Activated CD4-positive, alpha-beta T cell treated with anti-CD3 and anti-CD28 coated beads for 4 hours (primary cell): ENCODE measurements at places on chromosomes 4 and X.

- DNase-seq: peak; percentile 12
Measured at GRCh38 chrX:9456250-9457074, 8.4 kb upstream of the TBL1X start.

DNA sequence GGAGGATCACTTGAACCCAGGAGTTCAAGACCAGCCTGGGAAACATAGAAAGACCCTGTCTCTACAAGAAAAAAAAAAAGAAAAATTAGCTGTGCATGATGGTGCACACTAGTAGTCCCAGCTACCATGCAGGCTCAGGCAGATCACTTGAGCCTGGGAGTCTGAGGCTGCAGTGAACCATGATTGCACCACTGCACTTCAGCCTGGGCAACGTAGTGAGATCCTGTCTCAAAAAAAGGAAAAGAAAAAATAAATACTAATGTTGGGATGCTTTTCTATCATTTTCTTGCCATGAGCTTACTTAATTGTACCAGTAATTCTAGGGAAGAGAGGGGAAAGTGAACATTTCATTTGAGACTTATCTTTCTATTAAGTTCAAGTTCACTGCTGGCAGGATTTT is 19.8 kb downstream of the DCUN1D4 start:
- DNase-seq: no peak

DNA sequence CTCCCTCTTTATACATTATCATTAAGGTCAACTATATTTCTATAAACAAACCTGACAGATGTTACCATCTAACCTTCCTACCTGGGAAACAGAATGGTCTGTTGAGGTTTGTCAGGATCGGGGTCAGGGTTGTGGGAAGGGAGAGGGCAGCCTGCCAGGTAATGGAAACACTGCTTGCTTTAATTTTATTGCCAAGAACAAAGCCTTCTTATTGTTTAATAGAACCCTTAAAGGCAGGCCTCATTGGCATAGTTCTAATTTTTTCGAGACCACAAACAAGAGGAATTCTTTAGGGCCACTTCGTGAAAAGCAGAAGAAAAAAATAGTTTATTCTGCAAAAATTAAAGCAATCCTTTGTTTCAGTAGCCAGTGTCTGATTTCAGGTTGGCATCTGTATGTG is 113.2 kb downstream of the MID1 start:
- no peak for DNase-seq

DNA sequence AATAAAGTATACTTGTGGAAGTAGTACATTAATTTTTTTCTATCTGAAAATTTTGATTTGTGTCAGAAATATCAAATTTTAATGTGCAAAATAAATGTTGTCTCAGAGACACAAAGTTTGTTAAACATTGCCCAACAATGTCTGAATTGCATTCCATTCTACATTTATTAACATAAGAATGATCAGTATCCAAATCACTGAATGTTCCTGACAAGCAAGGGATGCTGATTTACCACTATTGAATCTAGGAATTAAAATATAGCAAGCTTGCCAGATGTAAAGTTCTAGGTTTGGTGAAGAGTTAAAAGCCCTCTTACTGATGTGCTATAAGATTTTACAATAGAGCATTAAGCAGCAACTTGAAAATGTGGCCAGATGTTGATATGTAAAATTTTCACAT is 489.2 kb upstream of the CTSO start:
- no peak for DNase-seq

DNA sequence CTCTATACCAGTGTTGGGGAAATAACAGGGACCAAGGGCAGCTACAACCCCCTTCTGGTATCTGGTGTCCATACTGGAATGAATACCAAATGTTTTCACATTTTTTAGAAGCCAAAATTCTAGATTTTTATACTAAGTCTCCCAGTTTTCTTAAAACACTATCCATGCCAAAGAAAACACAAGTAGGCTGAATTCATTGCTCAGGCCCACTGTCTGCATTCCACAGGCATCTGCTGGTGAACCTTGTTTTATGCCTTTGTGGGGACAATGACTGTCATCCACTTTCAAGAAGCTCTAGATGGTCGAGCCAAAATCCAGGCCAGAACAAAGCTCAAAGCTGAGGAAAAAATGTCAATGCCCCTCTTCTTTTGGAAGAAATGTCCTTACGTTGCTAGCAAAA is 213.4 kb upstream of the RASGEF1B start:
- DNase-seq: no peak

DNA sequence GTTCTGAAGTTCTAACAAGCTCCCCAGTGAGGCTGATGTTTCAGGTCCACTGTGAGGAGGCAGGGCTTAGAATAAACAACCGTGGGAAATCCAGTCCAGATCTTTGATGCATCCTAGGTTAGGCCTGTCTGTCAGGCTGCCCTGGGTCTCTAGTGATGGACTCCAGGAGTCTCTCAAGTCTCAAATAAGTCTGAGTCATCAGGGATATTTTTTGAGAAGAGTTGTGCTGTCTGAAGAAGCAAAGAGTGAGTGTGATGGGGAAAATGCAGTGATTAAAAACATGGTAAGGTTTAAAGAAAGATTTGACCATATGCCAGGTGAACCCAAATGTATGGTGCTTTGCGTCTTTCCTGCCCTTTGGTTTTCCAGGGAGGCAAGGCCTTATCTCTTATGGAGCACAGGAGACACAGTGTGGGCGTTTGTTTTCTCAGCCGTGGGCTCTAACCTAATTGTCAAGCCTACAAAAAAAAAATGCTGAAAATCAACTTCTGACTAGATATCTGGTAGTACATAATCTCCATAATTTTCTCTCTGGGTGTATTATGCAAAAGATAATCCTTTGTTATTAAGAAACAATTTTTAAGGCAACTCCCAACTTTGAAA is 100.7 kb downstream of the PTTG2 start:
- DNase-seq: no peak
